ENCODE measurements at places on chromosomes 2 and 18. TPM values are rescaled to one million over a fixed set of nuclear protein-coding genes. Genes with fewer than 3 reads are reported as not detected.

Gene HOXD3
- total RNA-seq = 1.8 TPM

Gene DSC2
- not detected for total RNA-seq

Gene DUSP2
- 44.4 TPM for total RNA-seq

Gene IL37
- not detected for total RNA-seq

Gene PLCL1
- not detected for total RNA-seq

Gene USP40
- total RNA-seq = 23.8 TPM

Gene VWA3B
- not detected for total RNA-seq

DNA sequence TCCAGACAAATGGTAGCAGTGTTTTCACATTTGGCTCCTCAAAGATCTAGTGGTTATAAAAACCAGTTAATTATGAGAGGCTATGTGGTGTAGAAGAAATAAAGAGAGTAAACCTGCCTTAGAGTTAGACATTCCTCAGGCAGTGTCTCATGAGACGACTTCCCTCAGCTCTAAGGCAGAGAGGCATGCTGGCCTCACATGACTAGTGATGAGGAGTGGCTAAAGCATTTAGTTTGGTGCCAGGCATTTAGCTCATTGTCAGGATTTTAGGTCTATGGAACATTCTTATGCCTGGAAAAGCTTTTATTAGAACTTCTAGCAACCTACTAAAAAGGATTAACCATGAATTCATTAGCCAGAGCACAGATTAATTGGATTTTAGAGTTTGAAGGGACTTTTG is 90.3 kb downstream of the RPRM start:
- DNase-seq = peak; percentile 63

GRCh38 chr2:18837240-18837639 is 247.9 kb upstream of the NT5C1B start:
- DNase-seq = no peak

GRCh38 chr2:113242327-113242726 is 36.4 kb downstream of the PAX8 start:
- DNase-seq = no peak

GRCh38 chr2:220795705-220796104 is 776.4 kb downstream of the EPHA4 start:
- DNase-seq = no peak

DNA sequence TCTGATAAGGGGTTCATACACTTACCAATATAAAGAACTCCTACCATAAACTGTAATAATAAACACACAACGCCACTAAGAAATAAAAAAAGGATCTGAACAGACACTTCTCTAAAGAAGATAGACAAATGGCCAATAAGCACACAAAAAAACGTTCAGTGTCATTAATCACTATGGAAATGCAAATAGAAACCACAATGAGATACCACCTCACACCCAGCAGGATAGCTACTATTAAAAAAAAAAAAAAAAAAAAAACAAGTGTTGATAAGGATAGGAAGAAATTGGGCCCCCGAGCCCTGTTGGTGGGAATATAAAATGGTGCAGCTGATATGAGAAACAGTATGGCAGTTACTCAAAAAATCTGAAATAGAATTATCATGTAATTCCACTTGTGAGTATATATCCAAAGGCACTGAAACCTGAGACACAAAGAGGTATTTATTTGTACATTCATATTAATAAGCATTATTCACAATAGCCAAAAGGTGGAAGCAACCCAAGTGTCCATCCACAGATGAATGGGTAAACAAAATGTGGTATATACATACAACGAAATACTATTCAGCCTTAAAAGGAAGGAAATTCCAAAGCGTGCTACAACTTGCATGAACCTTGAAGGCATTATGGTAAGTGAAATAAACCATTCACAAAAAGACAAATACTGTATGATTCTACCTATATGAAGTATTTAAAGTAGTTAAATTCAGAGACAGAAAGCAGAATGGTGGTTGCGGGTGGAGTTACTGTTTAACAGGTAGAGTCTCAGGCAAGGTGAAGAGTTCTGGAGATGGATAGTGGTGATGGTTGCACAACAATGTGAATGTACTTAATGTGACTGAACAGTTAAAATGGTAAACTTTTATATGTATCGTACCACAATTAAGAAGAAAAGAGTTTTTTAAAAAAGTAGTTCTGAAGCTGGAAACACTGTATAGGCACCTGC is 17.9 kb downstream of the REV1 start:
- no peak for DNase-seq

DNA sequence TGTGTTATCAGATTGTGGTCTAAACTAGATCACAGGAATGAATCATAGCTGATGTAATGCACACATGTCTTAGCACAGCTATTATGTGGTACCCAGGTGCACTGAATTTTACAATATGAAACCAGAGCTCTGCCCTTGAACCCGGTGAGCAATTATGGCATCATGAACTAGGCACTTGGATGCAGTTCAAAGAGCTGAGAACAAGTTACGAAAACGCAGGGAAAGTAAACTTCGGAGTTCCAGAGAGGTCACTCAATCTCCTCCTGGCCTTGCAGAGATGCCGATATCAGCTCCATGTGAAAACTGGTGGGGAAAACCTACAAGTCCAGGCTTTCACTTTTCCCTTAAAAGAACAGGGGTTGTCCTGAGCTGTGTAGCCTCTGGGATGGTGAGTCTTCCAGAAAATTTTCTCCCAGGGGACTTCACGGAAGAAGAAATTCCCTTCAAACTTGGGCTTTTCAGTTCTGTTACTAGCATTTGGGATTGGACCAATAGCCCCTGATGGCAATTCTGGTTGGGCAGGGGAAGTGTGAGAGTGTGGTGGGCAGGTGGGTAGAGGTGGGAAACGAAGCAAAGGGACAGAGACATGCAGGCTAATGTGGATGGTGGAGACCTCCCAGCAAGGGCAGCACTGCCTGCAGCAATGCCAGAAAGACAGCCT is 71.1 kb upstream of the SH3BP4 start:
- DNase-seq = no peak

GRCh38 chr18:7723558-7723957 is 156.4 kb downstream of the PTPRM start:
- DNase-seq = no peak

DNA sequence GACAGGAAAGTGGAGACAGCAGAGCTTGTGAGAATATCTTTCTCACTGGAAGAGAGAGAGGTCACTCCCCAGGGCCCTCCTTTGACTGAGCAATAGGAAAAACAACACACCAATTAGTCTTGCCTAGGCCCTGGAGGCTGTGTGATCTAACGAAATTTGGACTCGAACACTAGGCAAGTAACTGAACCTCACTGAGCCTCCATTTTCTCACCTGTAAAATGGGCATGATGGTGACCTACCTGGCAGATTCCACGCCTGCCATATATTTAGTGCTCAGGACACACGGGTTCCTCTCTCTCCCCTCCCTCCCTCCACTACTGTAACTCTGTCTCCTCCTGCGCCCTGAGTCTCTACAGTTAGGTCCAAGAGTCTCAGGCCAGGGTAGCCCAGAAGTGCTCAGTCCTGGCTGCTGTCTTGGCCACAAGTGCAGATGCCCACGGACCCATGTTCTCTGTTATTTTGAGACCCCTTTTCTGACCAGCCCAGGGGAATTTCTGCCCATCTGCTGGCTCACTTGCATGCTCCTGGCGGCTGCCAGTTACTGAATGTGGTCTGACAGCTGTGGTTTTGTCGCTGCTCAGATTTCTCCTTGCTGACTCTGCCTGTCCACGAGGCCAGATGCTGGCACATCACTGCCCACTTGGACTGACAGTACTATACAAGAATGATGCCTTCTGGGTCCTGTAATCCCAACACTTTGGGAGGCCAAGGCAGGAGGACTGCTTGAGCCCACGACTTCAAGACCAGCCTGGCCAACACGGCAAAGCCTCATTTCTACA is 9.6 kb upstream of the GIGYF2 start:
- DNase-seq = no peak

GRCh38 chr2:15694589-15694986 is 102.9 kb downstream of the DDX1 start:
- DNase-seq = no peak

- DNase-seq = no peak
These were observed 183.0 kb upstream of the HS6ST1 start for GRCh38 chr2:128501700-128502099.

DNA sequence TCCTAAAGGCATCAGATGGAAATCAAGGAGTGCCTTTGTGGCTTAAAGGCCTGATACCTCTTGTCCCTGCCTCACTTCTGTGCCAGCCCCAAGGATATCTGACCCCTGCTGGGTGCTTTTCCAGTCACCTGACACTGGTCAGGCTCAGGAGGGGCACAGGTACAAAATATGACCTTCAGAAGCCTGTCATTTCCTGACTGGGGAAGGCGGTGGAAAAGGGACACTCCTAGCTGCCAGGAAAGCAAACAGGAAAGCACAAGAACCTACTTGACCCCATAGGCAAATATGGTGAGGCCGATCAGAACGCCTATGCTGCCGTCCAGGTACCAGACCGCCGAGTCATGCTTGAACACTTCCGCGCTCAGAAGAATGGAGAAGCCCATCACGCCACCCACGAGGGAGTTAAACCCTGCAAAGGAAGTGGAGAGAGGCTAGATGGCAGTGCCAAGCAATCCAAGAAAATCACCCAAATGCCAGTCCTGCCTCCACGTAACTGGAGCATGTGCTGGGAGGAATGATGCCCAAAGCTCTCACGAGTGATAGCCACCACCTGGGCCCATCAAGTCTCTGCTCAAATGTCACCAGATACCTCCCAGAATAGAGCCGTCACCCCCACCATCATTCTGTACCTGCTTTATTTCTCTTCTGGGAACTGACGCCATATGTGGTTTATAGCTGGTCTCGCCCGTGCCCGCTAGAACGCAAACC is 204.0 kb downstream of the MGAT5 start:
- no peak for DNase-seq

- peak; percentile 80 for DNase-seq
These were observed 114.9 kb upstream of the AGAP1 start for GRCh38 chr2:235378944-235379343.

DNA sequence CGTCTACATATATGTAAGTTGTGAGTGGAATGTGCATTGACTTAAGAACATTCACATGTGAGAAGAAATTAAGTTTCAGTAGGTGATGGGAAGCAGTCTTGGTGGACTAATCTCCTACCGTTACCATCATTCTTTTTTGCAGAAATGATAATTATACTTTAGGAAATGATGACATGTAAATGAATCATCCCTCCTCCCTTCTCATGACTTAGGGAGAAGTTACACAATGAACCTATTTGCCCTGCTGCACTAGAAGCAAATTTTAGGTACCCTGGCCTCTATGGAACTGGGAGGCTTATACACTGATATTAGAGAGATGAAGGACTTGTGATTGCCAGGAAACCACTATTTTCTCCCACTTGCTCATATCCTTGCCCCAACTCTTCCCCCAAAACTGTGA is 214.2 kb downstream of the CALCRL start:
- no peak for DNase-seq

DNA sequence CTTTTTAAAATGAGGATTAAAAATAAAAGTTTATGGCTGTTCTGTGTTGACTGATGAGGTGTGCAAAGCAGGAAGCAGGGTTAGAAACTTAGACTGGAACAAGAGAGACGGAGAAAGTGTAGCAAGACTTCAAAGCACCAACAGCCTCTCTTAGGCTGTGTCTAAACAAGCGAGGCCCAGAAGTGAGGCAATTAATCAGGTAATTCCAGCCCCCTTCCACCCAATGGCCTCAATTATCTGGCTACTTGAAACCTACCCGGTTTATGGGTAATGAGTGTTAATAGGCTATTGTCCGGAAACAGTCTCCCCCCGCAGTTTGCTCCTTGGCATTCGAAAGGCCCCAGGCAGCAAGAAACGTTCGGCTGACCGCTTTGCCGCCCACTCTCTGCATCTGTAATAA is 171.7 kb upstream of the MYCN start:
- DNase-seq = no peak

All from G401 (cell line).